Activated CD4-positive, alpha-beta T cell treated with anti-CD3 and anti-CD28 coated beads, Interleukin-2, amount 50 U/mL, for 48 hours (primary cell): ENCODE measurements at places on chromosomes 6 and 20.
A peak's percentile ranks its signal among the peaks of the same experiment; 100 is the strongest.

- DNase-seq = no peak
Measured at GRCh38 chr6:110800839-110801196, 14.5 kb downstream of the CDK19 start.

- DNase-seq = no peak
Measured at GRCh38 chr6:40910260-40910893, 128.6 kb downstream of the UNC5CL start.

DNA sequence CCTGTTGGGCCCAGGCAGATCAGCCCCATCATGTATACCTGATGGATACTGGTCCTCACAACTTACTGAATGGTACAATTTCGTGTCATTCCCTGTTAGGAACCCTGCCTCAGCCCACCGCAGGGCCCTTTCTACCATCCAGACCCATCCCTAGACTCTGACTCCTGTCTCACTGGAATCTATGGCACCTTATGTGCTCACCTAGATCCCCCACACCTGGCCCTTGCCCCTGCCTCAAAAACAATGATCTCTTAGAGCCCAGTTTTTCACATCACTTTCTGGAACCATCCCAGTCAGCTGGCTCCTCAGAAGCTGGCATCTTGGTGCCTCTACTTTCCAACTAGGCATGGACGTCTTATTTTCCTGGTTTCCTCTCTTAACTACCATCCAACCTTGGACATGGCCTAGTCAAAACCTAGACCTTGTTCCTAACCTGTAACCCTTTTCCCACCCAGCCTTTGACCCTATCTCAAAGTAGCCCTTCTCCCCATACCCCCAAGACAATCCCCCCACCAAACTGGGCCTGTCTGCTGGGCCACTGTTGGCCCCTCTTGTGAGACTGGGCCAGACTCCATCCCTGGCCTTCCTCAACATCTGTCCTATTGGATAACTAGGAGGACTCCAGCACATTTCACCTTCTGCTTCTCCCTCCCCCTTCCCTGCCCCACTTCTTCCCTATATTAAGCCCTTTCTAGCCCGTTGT, 981 bp downstream of the HM13 start:
- DNase-seq = no peak

DNA sequence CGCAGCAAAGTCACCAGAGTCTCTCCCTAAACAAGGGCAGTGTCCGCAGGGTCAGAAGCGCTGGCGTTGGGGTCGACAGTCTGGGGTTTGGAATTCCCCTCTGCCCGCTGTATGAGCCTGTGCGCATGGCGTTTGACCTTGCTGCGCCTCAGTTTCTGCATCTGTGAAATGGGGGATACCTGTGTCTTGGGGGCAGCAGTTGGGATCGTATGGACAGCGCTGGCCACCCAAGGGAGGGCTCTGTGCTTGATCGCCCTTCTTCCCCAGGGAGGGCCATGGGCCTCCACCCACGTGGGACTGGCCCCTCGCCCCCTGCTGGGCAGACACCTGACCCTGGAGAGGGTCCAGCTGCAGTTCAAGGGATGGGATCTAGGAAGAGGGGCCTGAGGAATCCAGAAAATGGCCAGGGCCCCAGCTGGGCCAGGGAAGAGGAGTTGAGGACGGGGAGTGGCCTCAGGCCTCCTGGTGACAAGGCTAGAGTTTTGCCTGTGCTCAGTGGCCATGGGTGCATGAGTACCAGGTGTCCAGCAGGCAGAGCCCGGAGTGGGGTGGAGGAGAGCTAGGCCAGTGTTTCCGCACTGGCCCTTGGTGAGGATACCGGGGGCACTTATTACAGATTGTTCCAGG, 26.4 kb upstream of the PHACTR3 start:
- DNase-seq = no peak

DNA sequence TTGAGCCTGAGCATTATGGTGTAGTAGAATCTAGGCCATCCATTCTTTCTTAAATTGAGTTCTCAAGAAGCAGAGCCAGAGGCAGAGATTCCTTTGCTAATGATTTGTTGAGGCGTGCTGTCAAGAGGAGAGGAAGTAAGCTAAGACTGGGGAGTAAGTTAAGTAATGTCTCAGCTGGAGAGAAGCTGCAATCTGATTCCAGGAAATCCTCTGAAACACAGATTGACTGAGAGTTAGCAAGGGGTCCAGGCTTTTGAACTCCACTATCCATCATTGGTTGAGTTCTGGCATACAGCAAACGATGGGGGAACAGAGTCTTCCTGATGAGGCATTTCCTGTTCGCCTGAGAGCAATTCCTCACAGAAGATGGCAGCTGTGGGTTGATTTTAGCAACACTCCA, 207.4 kb upstream of the RAB32 start:
- DNase-seq = no peak

- DNase-seq = no peak
Measured at GRCh38 chr6:168232062-168232461, 87.5 kb downstream of the DACT2 start.

DNA sequence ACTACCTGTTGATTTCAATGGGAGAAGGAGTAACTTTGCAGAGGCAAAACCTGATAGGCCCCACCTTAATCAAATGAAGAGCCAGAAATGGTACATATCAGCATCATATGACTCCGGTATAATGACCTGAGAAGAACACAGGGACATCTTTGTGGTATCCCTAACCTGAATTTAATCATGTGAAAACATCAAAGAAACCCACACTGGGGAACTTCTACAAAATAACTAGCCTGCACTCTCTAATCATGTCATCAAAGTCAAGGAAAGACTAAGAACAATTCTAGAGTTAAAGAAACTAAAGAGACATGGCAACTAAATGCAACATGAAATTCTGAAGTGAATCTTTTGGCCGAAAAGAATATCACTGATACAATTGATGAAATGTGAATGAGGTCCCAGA, 34.9 kb downstream of the SLC17A4 start:
- no peak for DNase-seq

GRCh38 chr20:43717616-43717995, 9.2 kb downstream of the GTSF1L start:
- DNase-seq = no peak

DNA sequence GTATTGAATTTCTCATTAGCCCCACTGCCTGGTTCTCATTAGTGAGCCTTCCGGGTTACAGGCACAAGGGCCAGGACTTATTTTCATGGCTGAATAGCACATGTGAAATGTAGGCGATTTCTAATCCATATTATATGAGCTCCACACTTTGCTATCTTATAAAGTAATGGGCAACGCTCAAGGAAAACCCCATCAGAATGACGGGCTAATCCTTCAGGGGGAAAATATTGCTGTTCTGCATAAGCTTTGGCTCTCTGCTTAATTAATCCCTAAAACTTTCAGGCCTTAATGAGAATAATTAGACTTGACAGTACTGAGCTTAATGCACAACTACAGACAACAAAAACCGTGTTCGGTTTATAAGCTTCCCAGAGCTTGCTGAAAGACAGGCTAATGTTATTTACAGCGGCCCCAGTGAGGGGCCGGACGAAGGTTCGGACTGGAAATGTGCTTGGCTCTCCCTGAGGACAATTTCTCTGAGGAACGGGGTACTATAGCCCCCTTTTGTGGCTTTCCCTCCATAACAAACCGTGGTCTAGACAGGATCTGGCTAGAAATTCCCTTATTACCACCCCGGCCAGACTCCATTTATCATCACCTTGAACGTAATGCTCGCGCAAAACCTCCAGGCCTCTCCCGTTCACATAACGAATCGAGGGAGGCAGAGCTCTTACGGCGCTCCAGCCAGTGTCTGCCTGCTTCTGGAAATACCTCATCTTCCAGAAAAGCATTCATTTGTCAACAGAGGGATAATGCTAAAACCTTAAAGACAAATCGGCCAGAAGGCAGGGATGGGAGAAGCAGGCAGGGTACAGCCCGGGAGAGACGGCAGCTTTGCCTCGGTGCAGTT, 164.5 kb downstream of the CD83 start:
- no peak for DNase-seq

DNA sequence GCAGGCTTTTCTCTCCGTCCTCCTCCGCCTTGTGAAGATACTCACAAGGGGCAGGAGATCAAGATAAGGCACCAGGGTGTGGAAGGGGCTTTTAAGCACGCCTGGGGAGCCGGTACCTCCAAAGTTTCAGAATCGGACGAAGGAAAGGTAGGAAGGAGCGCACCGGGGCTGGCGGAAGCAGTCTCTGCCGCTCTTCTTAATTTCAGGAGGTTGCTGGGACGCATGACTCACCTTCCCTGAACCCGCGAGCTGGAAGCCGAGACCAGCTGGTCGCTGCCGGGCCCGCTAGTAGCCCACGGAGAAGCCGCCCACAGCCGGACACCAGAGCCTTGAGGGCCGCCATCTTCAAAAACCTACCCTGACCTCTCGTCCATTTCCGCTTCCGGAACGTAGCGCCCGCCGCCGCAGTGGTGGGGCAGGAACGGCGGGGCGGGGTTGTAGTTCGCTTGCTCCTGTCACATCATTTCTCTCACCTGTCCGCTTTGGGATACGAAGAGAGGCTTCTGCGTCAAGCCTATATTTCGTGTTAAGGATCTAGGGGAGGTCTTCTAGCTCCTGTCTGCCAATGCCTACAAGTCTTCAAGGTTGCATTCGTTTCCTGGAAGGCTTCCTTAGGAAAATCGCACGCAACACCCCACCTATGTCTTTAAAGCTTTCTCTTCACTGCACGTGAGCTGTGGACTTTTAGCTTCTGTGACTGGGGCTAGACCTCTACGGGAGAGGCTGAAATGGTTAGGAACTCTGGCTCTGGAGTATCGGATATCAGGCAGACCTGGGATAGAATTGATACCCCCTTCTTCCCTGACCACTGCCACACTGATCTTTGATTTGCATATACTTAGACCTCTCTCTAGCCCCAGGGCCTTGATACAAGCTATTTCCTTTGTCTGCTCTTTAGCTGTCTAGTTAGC, at the start of gene MRPS18A:
MRPS18A (minus strand) TSS at position 355 of the 911 bp plus-strand sequence; CDS start at position 343, 12 bp downstream.
- peak; percentile 89 for DNase-seq

- no peak for DNase-seq
Measured at GRCh38 chr20:43193443-43193842, 3.7 kb upstream of the PTPRT start.

GRCh38 chr6:130625825-130626527, 201.2 kb upstream of the SMLR1 start:
- DNase-seq = peak; percentile 28

- no peak for DNase-seq
Measured at GRCh38 chr6:11869672-11870340, 91.2 kb upstream of the ADTRP start.

GRCh38 chr6:133778414-133779130, 110.3 kb upstream of the TCF21 start:
- DNase-seq = no peak

GRCh38 chr6:10736731-10737130, 10.9 kb upstream of the TMEM14B start:
- DNase-seq = no peak

DNA sequence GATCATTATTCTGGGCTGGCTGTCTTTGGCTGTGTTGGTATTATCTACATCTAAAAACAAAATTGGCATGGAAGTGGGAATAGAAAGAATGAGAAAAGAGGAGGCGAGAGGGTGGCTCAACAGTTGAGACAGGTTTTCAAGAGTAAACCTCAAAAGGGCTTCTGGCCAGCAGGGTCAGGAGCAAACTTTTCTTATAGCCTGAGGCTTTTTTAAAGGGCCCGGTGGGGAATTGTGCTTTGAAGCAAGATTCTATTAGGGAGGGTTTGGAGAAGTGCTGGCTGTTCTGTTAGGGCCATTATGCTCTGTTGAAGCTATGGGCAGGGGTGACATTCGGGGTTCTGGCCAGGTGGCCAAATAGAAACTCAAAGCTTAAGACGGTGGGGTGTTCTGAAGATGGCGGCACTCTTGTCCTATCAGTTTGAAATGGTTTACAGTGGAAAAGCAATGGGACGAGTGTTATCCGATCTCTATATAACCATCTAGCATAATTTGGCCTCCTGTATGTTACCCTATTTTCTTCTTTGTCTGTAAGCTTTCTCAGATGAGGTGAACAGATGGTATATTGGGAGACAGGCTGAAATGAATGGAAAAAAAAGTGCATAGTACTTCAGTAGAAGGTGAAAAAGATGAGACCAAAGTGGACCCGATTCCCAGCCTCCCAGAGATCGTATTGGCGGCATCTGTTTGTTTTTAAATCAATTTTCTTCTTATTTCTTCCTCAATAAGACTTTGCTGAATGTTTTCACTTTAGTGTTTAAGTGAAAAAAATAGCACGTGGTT, 132.1 kb upstream of the CNR1 start:
- DNase-seq = no peak

GRCh38 chr6:109393886-109394281, 11.6 kb upstream of the CD164 start:
- DNase-seq = no peak

GRCh38 chr6:102501615-102502014, 1108.1 kb downstream of the GRIK2 start:
- DNase-seq = no peak

- no peak for DNase-seq
Measured at GRCh38 chr20:52049001-52049731, 142.4 kb downstream of the ZFP64 start.

DNA sequence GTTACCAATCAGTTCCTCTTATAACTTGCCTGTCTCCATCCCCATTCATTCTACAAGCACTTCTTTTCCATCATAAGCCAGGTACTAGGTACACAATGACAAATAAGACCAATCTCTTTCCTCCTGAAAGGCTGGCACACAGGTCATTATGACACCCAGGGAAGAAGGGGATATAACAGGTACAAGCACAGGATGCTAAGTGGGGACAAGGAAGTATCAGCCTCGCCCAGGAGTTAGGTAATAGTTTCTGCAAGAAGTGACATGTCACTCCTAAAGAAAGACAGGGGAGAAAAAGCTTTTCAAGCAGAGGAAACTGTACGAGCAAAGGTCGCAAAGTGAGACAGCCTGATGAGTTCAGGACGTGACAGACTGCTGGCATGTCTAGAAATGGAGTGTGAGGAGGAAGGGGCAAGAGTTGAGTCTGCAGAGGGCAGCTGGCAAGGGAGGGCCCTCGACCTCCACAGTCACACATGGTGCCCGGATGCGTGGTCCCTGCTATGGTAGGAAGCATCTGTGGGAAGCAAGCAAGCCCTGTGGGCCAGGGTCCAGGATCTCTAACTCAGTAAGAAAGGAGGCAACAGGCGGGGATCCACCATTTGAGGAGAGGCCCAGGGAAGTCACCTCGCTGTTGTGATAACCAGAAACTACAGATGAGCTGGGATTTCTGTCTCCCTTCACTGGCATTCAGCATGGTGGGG, 40.4 kb downstream of the GPLD1 start:
- DNase-seq = no peak

DNA sequence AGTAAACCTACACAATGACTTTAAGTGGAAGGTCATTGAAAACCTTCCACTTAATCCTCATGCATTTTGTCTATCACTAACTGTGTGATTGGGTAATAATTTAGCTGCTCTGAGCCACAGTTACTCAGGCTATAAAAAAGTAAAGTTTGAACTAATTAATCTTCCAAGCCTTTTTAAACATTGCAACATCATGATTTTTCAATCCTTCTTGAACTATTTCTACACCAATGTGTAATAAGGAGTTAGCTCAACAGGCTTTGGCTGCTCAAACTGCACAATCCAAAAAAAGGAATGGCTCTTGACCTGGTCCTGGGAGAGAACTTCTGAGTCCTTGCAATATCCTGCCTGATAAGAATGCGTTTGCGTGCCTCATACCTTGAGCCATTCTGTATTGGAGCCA, 34.8 kb upstream of the FILIP1 start:
- no peak for DNase-seq

- no peak for DNase-seq
Measured at GRCh38 chr6:150994026-150994425, 128.5 kb downstream of the MTHFD1L start.

- DNase-seq = no peak
Measured at GRCh38 chr6:25497383-25498040, 154.5 kb upstream of the SCGN start.
